ENCODE measurements at places on chromosomes 3 and 15.

GRCh38 chr15:84992157-84992944 lies 10.7 kb downstream of the PDE8A start:
- peak; percentile 19 for DNase-seq

- DNase-seq, result no peak
These were observed 341.4 kb downstream of the NAALADL2 start for GRCh38 chr3:175200391-175201095.

DNA sequence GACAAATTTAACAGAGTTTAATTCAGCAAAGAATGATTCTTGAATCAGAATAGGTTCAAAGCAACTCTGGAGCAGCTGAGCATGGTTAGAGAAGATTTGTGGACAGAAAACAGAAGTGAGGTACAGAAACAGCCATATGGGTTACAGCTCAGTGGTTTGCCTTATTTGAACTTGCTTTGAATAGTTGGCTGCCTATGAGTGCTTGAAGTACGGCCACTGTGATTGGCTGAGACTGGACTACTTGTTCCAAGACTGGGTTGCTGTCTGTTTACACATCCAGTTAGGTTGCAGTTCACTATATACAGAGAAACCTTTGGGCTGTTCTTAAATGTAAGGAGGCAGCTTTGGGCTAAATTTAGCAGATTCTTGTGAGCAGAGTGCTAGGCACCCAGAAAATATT lies 79.4 kb upstream of the CADPS start:
- no peak for DNase-seq

DNA sequence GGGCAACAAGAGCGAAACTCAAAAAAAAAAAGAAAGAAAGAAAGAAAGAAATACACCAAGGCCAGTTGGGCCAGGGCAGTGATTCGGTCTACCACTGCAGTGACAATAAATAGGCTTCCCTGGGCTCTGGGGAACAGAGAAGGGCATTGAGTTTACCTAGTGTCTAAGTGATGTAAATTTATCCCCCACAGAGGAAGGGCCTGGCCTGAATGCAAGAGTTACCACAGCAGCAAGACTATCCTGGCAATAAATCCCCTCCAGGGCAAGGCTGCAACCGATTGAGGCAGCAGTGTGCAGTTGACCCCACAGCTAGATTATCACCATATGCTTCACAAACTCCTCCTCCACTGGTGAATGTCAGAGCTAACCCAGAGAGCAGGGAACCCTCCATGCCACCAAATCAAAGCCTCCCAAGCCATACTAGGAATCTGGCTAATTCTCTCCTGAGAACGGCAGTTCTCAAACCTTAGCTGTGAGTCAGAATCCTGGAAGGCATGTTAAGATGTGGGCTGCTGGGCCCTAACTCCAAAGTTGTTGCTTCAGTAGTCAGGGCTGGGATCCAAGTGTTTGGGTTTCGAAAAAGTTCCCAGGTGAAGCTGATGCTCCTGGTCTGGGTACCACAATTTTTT lies 64.3 kb upstream of the GATM start:
- no peak for DNase-seq

DNA sequence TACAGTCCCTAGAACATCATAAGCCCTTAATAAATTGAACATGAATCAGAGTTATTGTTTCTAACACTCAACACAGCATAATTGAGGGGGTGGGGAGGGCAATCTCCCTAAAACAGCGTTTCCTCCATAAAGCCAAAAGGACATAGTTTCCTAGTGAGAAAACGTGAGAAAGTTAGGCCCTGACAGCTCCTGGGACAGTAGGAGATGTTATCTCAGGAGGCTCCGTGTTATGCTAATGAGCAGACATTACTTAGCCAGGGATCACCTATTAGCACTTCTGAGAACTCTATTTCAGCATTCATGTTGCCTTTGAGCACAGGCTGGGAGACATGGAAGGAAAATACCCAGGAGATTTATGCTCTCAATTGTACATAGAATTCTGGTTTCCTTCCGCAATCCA lies 229.1 kb upstream of the ADAMTS9 start:
- no peak for DNase-seq

GRCh38 chr15:74788683-74789151 lies 6.8 kb downstream of the CSK start:
- DNase-seq, result peak; percentile 77

DNA sequence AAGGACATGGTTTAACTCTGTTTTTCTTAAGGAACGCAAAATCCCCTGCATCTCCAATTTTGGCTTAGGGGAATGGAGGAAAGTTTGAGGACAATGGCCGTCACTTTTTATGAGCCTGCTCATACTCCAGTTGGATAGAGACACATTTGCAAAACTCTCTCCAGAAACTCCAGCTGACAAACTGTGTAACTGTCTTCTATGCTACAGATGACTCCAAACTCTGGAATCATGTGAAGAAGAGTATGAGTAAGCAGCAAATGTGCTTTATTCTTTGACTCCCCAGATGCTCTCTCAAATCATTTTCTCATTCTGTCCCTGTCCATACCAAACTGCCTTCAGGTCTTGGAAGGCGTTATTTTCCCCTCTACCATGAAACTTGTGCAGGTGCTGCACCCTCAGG lies 226.5 kb upstream of the GPR149 start:
- no peak for DNase-seq

- DNase-seq, result no peak
These were observed 19.6 kb upstream of the OR5K4 start for GRCh38 chr3:98333989-98334606.

DNA sequence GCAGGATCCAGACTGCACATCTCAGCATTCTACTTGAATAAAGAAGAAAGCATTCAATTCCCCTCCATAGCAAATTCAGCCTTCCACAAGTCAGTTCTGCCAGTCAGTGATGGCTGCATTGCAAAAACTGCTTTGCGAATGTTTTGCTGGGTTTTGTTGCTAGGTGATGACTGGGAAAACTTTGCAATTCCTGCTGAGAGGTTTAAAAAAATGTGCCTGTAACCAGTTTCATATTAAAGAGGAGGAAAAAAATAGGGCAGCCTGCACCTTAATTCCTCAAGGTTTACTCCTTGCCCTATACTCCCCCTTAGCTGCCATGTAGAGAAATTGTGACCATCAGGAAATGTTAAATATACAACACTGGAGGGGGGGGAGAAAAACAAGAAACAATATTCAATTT lies 225.6 kb upstream of the ATP11B start:
- DNase-seq, result no peak

- no peak for DNase-seq
These were observed 5.8 kb downstream of the ATP13A5 start for GRCh38 chr3:193372783-193373182.

DNA sequence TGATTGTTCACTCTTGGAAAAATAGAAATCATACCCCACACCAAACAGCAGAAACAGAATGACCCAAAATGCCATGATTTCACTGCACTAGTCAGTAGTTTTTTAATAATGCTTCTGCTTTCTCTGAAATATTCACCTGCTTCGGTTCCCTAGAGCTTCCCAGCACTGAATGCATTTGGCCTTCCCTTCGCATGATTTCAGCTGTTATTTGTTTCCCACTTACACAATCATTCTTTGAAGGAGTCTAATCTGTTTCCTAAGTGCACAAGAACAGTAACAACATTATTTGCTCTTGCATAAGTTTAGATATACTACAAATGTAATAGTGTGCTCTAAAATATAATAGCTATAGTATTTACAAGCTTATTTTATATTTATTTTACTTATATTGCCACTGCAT lies 178.7 kb downstream of the STAC start:
- no peak for DNase-seq

- DNase-seq, result no peak
These were observed 120.5 kb downstream of the PDZRN3 start for GRCh38 chr3:73504239-73504638.

- no peak for DNase-seq
These were observed 5.5 kb downstream of the CHAC1 start for GRCh38 chr15:40958723-40959122.

DNA sequence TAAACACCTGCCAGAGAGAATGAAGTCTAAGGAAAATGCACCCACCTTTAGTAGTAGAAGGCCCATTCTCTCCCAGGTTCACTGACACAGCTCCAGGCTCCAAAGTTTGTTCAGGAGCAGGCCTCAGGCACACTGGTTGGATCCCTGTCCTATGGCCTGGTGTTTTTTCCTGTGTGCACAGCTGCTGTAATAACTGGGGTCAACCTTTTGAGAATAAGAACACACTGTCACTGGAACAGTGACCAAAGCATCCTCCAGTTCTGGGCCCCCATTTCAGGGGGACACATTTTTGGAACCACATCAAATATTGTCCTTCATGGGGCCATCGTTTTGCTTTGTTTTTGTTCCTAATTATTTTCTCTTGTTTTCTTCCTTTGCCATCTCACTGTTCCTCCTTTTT lies 95.8 kb downstream of the ARNT2 start:
- DNase-seq, result no peak

DNA sequence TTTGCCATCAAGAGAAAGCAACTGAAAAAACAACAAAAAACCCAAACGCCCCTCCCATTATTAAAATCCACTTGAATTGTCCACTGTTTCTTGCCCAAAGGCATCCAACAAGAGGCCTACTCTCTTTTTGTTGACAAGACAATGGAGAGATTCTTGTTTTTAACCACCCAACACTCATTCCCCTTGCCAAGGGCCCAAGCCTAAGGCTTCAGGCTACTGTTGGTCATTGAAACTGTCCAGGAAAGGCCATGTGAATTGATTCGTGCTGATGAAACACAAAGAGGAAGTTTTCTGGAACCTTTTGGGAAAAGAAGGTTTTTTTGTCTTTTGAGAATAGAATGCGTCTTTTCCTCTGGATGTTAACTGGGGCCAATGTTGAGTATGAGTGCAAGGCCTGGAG lies 157.4 kb upstream of the PFN2 start:
- no peak for DNase-seq

DNA sequence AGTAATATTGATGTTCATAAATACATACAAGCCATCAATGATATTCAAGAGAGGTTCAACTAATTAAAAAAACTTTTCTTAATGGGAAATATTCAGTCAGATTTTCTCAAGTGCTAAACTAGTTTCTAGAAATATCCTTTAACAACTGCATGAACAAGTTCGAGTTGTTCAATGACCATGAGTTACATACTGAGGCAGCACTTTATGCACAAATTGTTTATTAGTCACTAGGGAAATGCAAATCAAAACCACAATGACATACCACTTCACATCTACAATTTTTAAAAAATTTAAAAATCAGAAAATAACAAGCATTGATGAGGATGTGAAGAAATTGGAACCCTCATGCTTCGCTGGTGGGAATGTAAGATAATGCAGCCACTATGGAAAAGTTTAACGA lies 62.4 kb downstream of the RAD18 start:
- no peak for DNase-seq

DNA sequence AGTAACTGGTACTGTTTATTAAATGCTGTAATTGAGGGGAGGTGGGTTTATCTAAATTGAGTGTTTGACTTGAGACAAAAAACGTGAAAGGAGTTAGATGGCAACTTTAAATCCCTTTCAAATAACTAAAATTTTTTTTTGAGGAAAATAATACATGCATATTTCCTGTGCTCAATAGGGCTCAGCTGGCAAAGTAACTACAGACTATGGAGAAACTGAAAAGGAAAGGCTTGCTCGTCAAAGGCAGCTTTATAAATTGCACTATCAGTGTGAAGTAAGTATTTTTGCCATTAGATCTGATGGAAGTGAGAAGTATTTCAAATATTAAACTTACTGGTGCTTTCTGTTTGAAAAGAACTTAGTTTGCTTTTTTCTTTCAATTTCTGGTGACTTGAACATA lies 72.2 kb downstream of the DZIP3 start:
- DNase-seq, result no peak

GRCh38 chr3:121885386-121885785 lies 8.8 kb upstream of the SLC15A2 start:
- DNase-seq, result no peak

DNA sequence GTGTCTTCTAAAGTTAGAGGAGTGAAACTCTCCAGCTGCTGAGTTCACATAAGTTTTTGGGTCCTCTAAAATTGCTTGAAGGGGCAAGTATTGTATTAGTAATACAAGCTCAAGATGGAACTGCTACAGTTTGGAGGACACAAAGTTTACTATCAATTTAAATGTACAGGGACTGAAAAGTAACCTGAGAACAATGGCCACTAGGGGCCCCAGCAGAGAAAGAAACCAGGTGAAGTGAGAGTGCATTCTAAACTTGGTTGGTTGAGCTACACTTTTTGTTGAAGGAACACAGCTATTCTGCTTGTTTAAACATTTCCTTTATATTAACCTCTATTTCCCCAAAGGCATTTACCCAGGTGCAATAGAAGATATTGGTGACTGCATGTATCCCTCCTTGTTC lies 755.5 kb downstream of the GBE1 start:
- DNase-seq, result no peak

GRCh38 chr3:40255532-40255931 lies 54.0 kb upstream of the EIF1B start:
- no peak for DNase-seq

DNA sequence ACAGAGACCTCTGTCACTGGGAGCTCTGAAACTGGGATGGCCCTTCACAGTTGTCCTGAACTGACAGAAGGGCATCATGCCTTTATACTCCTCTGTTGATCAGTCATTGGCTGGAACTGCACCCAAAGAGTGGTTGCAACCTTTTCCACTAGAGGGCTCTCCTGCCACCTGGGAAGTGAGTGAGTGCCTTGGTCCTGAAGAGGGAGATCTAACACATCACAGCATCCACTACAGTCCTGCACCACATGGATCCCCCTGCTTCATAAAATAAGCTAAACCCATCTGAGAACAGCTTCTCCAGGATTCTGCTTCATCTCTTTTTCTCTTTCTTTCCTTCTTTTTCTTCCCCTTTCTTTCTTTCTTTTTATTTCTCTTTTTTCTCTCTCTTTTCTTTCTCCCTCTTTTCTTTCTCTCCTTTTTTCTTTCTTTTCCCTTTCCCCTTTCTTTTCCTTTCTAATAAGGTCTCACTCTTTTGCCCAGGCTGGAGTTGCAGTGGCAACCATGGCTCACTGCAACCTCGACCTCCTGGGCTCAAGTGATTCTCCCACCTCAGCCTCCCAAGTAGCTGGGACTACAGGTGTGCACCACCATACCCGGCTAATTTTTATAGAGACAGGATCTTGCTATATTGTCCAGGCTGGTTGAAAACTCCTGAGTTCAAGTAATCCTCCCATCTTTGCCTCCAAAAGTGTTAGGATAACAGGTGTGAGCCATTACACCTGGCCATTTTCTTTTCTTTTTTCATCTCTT lies 42.8 kb upstream of the RAF1 start:
- peak; percentile 34 for DNase-seq

GRCh38 chr15:41215708-41216107 lies 14.8 kb downstream of the EXD1 start:
- no peak for DNase-seq

GRCh38 chr15:35256551-35256950 lies 171.5 kb upstream of the NANOGP8 start:
- DNase-seq, result no peak

DNA sequence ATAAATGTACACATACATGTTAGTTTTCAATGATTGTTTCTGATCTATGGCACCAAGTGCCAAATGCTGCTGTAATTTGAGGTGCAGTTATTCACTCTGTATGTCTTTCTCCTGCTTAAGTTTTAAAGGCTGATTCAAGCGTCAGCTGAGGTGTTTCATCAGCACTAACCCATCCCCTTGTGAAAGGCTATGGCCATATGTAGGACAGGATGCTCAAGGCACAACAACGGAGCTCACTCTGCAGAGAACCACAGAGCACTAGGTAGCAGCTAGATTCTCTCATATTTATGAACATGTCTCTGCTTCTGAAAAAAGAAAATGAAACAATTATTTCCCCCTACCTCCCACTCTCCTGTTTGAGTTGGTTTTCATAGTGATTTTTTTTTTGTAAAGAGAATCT lies 340.0 kb upstream of the TMCO5A start:
- no peak for DNase-seq

GRCh38 chr3:168817177-168817576 lies 721.5 kb upstream of the GOLIM4 start:
- no peak for DNase-seq

GRCh38 chr3:136193278-136194054 lies 2.7 kb downstream of the MSL2 start:
- DNase-seq, result peak; percentile 40

Measured in CD8-positive, alpha-beta T cell (primary cell).